Testis (tissue), 5 donors: ENCODE measurements at places on chromosomes 3 and 15. TPM values are rescaled to one million over a fixed set of nuclear protein-coding genes. Genes with fewer than 3 reads are reported as not detected.

- no peak overlapping the region for H3K27ac ChIP-seq
- H3K4me1 ChIP-seq, result no peaks in the 10 kb centered on the region
- no peaks in the 10 kb centered on the region for H3K36me3 ChIP-seq
- no peak overlapping the region for H3K4me3 ChIP-seq
- no peaks in the 10 kb centered on the region for H3K27me3 ChIP-seq
- no peak for DNase-seq
These were observed 174.7 kb downstream of the IGF1R start for GRCh38 chr15:98823012-98823458.

- H3K27me3 ChIP-seq, result no peaks in the 10 kb centered on the region
- DNase-seq, result no peak
- no peaks in the 10 kb centered on the region for H3K36me3 ChIP-seq
- H3K4me1 ChIP-seq, result no peaks in the 10 kb centered on the region
- no peak overlapping the region for H3K27ac ChIP-seq
These were observed 289.4 kb upstream of the TLE3 start for GRCh38 chr15:70387081-70387480.

DNA sequence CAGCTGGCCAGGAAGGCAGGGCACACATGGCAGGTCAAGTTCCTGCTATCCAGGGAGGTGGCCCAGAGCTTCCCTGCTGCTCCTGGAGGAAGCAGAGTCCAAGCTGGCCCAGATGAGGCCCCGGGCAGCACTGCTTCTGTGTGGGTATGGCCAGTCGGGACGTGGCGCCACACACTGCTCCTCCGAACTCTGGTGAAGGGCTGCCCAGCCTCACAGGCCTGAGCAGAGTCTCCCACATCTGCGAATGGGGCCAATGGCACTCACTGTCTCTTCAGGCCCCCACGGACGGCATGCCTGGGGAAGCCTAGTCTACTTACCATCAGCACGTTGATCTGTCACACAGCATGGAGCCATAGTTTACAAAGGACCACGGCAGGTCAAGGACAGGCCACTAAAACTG, 2.5 kb upstream of the PLA2G4F start:
- H3K27me3 ChIP-seq, result no peaks in the 10 kb centered on the region
- H3K4me3 ChIP-seq, result no peak overlapping the region
- no peak for DNase-seq
- no peaks in the 10 kb centered on the region for H3K36me3 ChIP-seq

- no peak overlapping the region for H3K27ac ChIP-seq
- DNase-seq, result no peak
These were observed 86.3 kb downstream of the P3H2 start for GRCh38 chr3:190034446-190034845.

DNA sequence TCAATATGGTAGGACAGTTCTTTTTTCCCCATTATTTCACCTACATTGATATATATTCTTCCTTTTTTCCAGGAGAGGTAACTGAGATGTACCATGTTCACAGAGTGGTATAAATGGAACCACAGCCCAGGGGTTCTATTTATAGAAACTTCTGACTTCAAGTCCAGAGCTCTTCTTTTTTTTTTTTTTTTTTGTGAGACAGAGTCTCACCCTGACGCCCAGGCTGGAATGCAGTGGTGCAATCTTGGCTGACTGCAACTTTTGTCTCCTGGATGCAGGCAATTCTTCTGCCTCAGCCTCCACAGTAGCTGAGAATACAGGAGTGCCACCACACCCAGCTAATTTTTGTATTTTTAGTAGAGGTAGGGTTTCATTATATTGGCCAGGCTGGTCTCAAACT, 267.1 kb upstream of the TPRG1 start:
- no peak overlapping the region for H3K4me3 ChIP-seq
- peaks cover 9% of the 10 kb centered on the region for H3K4me1 ChIP-seq
- no peak overlapping the region for H3K27ac ChIP-seq
- H3K36me3 ChIP-seq, result no peaks in the 10 kb centered on the region

DNA sequence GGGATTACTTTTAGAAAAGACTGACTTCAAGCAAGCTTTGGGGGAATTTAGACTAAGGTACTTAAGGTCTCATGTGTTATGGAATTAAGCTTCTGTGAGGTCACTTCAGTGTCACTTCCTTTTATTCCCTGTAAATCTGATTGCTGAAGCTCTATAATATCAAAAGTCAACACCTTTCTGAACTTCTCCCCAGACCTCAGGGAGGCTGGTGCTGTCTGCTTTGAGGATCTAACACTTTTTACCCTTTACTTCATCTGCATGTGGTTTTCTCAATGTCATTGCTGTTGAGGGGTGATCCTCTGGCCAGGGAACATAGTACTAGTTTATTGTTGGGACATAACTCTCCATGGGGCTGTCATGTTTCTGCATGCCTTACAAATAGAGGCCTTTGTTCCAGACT, 41.8 kb upstream of the RASGRF1 start:
- H3K4me3 ChIP-seq, result no peak overlapping the region
- H3K27me3 ChIP-seq, result no peaks in the 10 kb centered on the region
- DNase-seq, result no peak
- H3K4me1 ChIP-seq, result no peaks in the 10 kb centered on the region
- no peaks in the 10 kb centered on the region for H3K36me3 ChIP-seq

DNA sequence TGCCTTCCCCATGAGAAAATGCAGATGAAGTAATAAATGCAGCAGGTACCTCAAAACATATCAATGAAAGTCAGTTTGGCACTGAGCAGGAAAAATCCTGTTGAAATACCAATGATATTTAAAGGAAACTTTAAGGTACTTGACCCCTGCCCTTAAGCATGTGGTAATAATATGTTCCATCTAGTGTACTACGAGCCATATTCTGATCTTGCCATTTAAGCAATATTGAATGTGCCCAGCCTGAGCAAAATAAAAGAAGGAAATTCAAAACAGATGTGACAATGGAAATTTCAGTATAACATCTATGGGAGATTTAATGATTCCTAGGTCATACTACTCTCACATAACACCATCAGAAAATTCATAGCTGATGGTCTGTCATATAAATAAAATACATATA, 191.8 kb upstream of the CGNL1 start:
- H3K4me1 ChIP-seq, result no peaks in the 10 kb centered on the region
- H3K4me3 ChIP-seq, result no peak overlapping the region

GRCh38 chr3:103295974-103296570, 861.3 kb downstream of the ZPLD1 start:
- DNase-seq, result no peak
- no peak overlapping the region for H3K4me3 ChIP-seq
- no peak overlapping the region for H3K27ac ChIP-seq
- H3K36me3 ChIP-seq, result no peaks in the 10 kb centered on the region
- H3K27me3 ChIP-seq, result no peaks in the 10 kb centered on the region

LACTB gene
- 17.1 TPM for total RNA-seq

- no peaks in the 10 kb centered on the region for H3K36me3 ChIP-seq
- no peak for DNase-seq
- H3K27me3 ChIP-seq, result no peaks in the 10 kb centered on the region
- H3K4me3 ChIP-seq, result no peak overlapping the region
These were observed 190.5 kb downstream of the GREM1 start for GRCh38 chr15:32908135-32908801.

- no peak overlapping the region for H3K4me3 ChIP-seq
- DNase-seq, result no peak
- H3K27ac ChIP-seq, result no peak overlapping the region
- H3K4me1 ChIP-seq, result peaks cover 18% of the 10 kb centered on the region
These were observed 66.1 kb downstream of the NOX5 start for GRCh38 chr15:69080295-69081248.

PLCH1 gene
- 29.3 TPM for total RNA-seq

DNA sequence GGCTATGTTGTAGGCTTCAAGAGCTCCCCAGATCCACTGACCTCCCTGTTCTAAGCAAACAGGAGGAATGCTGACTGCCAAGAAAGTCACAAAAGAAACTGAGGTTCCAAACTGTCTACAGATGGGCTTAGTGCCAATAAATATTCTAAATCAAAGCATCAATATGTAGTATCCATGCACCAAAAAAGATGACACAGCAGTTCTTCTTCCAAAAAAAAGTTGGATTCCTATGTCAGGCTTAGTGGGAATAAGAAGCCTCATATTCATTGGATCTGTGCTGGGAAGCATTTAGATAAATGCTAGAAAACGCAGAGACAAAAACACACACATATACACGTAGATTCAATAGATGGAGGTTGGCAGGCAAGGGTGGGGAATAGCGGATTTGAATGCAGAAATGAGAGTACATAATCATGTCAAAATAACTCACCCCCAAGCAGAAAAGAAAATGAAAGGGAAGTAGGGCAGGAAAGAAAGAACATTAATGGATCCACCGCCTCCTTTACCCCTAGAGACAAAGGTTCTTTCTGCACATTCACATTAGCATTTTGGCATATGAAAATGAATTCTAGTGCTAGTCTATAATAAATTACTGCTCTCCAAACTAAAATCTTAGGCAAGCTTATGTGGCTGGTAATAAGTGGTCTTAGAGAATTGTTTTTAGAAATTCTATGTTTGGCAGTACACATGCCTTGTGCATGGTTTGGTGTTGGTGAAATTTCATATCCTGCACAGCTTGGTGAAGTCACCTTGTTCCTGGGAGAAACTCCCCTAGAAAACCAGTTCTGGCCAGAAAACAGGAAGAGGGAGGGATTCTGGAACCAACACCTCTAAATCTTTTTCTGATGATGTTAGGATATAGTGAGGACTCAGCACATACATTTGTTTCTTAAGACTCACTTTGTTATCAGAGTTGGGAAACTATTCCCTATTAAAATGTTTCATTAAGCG, 283.4 kb downstream of the LSAMP start:
- H3K36me3 ChIP-seq, result no peaks in the 10 kb centered on the region
- DNase-seq, result no peak
- H3K27ac ChIP-seq, result no peak overlapping the region

DNA sequence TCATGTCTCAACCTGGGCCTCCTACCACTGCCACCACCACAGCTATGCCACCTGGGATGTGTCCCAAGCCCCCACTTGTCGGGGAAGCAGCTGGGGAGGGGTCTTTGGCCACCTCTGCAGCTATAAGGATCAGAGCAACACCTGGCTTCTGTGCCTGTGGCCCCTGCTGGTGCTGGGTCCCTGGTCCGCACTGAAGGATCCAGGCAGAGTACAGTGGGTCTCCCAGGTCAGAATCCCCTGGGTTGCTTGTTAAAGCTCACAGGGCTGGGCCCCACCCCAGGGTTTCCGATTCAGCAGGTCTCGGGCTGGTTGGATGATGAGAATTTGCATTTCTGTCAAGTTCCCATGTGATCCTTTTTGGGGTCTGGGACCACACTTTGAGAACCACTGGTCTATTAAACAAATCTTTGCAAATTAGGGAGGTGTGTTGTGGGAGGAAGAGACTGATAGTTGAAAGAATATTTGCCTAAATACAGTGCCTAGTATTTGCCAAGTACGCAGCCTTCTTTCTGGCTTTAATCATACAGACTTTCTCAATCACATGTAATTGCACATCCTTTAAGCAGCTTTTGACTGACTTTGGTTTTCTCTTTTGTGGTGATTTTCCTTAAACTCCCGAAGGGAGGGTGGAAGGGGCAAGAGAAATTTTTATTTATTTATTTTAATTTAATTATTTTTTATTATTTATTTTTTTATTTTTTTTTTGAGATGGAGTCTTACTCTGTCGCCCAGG, 127.3 kb downstream of the IGF1R start:
- no peaks in the 10 kb centered on the region for H3K27me3 ChIP-seq
- DNase-seq, result no peak
- H3K27ac ChIP-seq, result peak overlapping the region; percentile 77
- no peak overlapping the region for H3K4me3 ChIP-seq
- H3K4me1 ChIP-seq, result peaks cover 61% of the 10 kb centered on the region

TEX55 gene
- 158 TPM for total RNA-seq

ADAMTSL3 gene
- 9.4 TPM for total RNA-seq

DNA sequence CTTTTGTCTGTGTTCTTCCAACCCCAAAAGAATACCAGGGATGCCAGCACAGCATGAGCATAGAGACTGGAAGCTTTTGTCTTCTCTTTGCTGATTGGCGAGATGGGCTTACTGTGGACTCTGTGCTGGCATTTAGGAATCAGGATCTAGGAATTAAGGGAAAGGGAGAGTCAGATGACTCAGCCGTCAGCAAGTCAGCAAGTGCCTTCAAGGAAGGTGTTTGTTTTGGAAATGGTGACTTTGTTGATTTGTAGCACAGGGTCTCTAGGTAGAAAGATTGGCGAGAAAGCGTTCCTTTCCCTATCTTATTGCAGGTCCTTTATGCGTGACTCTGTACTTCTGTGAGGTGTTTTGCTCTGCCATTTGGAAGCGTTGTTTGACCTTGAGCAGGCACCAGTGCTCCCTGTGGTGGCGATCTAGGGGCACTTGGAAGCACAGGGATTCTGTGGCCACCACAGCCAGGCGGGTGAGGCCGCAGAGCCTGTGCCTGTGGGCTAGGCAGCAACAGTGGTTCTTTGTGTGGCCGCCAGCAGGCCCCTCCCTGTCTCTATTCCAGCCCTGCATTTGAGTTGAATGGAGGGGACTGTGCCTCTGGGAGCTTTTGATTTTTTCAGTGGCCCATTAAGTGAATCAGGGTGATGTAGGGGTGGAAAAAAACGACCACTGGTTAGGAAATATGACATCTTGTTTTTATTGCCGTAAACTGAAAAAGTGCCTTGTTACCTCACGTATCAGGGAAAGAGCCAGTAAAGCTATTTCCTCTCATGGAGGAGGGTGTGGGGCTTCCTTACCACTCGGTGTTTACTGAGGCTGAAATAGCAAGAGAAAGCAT, 19.0 kb downstream of the FAN1 start:
- H3K4me3 ChIP-seq, result no peak overlapping the region
- no peaks in the 10 kb centered on the region for H3K36me3 ChIP-seq
- H3K4me1 ChIP-seq, result peaks cover 2% of the 10 kb centered on the region
- H3K27me3 ChIP-seq, result no peaks in the 10 kb centered on the region
- H3K27ac ChIP-seq, result no peak overlapping the region

CTXN2 gene
- 0.25 TPM for total RNA-seq
